Stimulated activated CD4-positive, alpha-beta T cell treated with anti-CD3 and anti-CD28 coated beads, Interleukin-1b, Interleukin-23, amount 100 ng/mL, for 48 hours (primary cell): ENCODE measurements at places on chromosomes 4 and X.

- no peak for DNase-seq
These were observed 252.9 kb upstream of the SMIM31 start for GRCh38 chr4:164501074-164501473.

- DNase-seq: peak; percentile 31
These were observed 628 bp downstream of the MXD4 start for GRCh38 chr4:2261110-2261852.

GRCh38 chr4:99636422-99636821 is 21.2 kb downstream of the C4orf54 start:
- no peak for DNase-seq

DNA sequence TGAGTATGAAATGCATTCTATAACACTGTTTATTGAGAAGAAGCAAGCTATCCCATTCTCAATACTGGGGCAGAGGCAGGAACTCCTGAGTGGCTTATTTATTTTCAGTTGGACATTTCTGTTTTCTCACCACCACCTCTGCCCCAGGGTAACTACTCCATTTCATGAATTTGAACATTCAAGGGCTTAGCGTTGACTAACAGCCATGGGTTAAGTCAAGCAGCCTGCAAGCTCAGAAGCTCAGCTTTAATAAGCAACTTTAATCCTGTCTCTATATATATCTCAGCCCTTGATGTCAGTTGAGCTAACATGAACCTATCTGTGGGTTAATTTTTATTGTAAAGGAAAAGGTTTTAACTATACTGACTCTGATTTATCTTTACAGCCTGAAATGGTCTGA is 93.8 kb downstream of the MBNL3 start:
- DNase-seq: no peak

- no peak for DNase-seq
These were observed 604.8 kb downstream of the TRAM1L1 start for GRCh38 chr4:116480546-116480945.

- no peak for DNase-seq
These were observed 97.3 kb downstream of the SORCS2 start for GRCh38 chr4:7289589-7289988.

DNA sequence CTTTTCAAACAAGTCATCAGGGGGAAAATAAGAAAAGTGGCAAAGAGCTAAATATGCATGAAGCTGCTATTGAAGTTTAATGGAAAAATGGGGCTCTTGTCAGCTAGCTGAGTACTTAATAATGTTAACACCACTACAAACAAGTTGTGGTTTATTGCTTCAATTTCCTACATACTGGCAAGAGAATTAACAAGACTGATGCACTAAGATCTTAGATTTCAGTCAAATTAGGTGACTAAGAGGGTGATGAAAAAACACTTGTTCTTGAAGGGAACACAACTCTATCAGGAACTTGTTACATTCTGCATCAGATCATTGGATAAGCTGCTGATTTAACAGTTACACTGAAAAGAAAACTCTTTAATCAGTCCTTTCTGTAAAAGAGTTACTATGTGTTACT is 234.6 kb upstream of the AFF2 start:
- no peak for DNase-seq

DNA sequence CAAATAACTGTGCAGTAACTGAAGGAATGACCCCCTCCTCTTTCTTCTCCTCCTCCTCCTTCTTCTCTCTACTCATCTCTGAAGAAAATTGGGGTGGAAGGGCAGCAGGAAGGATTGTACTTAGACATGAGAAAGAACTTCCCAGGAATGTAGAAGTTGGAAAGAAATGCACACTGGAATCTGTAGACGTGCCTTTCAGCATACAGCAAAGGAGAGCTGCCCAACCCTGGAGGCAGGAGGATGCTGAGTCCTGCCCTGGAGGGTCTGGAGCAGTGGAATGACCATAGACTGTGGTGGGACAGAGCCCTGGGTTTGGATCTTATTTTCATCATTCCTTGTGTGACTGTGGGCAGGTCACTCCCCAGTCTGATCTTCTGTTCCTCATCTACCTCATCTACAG is 80.1 kb downstream of the PJA1 start:
- no peak for DNase-seq

- DNase-seq: no peak
These were observed 144.8 kb upstream of the CPEB2 start for GRCh38 chr4:14857475-14857874.

DNA sequence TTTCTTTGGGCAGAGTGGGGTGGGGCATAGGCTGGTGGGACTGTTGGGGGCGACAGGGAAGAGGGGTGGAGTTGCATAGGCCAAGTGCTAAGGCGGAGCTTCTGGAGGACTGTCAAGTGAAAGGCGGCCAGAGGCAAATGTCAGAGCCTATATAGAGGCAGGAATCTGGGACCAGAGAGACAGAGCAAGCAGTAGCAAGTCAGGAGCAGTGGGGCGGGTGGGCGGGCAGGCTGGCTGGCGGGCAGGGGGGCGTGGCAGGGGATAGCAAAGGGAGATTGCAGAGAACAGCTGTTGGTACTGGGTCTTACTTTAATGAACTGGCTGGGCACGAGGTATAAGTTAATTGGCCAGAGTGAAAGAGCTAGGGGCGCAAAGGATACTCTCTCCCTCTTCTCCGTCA is 89.8 kb downstream of the RTL9 start:
- no peak for DNase-seq

GRCh38 chr4:102629673-102630072 is 128.5 kb downstream of the NFKB1 start:
- DNase-seq: peak; percentile 42
